RPMI7951 (cell line): ENCODE measurements at places on chromosomes 5 and 9.

DNA sequence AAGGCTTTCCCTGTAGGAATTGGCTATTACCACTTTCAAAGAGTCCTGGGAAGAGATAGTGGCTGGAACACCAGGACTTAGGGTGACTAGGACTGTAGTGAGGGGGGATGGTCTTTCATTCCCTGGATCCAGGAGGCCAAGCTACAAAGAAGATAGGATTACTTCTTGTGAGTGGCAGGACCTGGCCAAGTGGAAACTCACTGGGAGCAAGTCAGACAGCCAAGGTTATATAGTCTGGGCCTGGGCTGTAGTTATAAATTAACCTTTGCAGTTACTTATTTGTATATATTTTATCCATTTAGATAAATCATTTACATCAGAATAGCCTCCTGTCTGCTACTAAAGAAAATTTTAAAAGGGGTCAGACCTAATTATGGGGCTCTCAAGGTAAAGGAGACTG is 124.3 kb downstream of the TLR4 start:
- no peak for DNase-seq

- DNase-seq: peak; percentile 31
These were observed 22.7 kb downstream of the CHD1 start for GRCh38 chr5:98905857-98906688.

DNA sequence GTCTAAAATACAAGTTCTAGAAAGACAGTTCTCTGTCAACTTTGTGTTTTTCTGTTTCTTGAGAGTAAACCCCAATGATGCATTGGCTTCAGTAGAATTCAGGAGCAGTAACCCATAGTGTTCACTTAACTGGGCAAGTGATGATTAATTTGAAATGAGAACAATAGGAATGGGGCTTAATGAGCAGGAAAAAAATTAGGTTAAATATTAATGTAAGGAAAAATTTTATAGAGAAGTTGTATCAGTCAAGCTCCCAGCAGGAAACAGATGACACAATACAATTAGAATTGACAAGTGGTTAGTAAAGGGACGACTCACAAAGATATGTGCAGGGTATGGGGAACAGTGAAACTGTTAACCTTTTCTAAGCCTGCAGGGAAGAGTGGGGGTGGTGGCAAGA is 38.2 kb downstream of the ENTREP1 start:
- no peak for DNase-seq

GRCh38 chr5:132820162-132820754 is 7.2 kb downstream of the SOWAHA start:
- peak; percentile 80 for DNase-seq

DNA sequence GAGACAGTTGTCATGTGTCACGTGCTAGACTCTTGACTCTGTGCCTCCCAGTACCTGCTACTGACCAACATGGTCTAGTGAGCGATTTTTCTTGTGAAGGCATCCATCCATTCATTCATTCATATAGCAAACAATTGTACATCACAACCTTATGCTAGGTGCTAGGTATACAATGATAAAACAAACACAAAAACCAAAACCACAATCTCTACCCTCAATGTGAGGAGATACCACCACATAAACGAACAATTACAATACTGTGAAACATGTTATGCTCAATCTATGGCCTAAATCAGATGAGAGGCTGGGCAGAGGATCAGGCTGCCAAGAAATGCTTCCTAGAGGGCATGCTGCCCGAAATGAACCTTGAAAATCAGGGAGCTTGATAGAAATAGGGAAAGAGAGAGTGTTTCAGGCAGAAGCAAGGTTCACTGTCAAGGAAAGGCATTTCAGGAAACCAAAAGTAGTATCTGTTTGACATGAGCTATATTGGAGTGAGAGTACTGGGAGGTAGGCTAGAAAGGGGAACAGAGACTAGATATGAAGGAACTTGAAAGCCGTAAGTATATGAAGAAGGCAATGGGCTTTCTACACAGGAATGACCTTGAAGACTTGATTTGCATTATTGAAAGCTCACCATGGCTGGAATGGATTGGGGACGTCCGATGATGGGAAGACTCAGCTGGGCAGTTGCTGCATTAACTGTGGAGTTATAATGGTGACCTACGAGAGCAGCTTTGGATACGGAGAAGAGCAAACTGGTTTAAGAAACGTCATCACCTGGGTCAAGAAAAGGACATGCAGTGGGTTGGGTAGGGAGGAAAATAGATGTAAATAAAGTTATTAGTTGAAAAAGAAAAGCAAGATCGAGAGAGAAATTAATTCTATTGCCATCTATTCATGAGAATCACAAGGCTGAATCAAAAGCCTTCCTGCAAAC is 90.1 kb downstream of the THBS4 start:
- no peak for DNase-seq

DNA sequence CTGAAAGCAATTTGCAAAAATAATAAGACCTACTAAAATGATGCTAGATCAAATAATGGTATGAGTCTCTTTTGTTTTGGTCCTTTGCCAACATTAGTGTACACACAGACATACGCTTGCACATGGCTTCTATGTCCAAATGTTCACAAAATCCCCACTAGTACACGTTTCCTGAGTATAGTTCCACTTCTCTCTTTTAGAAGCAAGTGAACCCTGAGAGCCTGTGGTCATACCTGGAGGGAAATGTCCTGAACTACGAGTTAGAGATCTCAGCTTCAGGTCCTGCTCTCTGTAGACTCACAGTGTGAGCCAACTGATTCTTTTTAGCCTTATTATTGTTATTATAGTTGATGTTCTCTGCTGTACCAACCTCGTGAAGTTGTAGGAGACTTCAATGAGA is 47.3 kb upstream of the ACTBL2 start:
- DNase-seq: no peak

DNA sequence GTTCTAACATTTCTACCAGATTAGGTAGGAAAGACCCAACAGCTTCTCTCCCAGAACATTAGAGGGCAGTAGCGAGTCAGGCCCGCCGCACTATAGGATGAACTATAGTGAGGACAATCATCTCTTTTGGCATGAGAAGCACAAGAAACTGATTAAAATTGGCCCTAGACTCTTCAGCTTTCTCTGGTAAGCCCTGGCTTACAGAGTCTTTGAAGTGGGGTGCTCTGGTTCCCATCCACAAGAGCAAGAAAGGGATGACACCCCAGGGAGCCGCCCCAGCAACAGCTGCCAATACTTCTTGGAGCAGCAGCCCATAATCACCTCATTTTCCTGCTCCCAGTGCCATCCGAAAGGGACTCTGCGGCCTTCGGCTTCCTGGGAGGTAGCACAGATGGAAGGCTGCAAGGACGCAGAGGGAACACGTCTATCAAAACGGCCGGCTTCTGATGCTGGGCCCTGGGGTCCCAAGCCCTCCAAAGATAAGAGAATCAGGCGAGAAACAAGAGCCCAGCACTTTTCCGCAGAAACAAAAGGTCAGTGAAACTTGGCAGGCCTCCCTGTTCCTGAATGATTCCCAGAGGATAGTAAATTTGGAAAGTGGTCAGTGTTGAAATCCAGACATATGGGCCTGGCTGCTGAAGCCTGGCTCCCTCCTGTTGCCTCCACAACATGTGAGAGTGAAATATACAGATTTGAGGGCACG is 69.3 kb downstream of the HSD17B3 start:
- peak; percentile 57 for DNase-seq

DNA sequence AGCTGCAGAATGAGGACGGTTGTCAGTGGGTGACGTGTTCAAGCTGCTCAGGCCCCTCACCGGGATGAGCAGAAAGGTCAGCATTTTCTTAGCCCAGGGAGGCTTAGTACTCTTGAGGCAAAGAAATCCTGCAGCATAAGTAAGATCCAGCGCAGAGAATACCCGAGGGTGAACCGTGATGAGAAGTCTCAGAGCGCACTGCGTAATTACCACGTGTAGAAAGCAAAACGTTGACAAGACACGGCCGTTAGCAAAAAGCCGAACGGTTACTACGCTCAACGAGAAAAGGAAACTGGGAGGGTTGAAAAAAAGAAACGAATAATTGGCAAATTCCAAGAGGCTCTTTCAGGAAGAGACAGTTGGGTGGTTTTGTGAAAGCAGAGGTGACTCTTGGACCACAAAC is 104.0 kb downstream of the COL23A1 start:
- DNase-seq: no peak

DNA sequence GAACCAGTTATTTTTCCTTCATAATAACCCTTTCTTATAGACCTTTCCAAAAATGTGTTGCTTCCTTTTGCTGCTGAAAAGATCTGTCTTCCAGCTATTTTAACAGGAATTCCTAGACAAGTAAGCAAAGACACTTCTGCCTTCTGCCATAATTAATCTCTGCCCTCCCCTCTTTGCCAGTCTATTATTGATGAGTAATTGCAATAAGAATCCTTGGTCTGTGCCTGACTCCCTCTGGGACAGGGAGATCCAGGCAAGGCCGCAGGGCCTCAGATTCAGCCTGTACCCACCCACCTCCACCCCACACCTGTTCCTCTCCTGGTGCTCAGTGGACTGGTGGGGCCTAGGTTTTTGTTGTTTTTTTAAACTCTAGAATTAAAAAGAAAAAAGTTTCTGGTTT is 8.3 kb downstream of the FOXD1 start:
- no peak for DNase-seq

- no peak for DNase-seq
These were observed 132.8 kb upstream of the TAF11L2 start for GRCh38 chr5:17364987-17365810.

GRCh38 chr9:110812886-110813285 is 144.3 kb downstream of the MUSK start:
- no peak for DNase-seq

GRCh38 chr5:124000538-124000937 is 488.6 kb downstream of the CSNK1G3 start:
- no peak for DNase-seq

DNA sequence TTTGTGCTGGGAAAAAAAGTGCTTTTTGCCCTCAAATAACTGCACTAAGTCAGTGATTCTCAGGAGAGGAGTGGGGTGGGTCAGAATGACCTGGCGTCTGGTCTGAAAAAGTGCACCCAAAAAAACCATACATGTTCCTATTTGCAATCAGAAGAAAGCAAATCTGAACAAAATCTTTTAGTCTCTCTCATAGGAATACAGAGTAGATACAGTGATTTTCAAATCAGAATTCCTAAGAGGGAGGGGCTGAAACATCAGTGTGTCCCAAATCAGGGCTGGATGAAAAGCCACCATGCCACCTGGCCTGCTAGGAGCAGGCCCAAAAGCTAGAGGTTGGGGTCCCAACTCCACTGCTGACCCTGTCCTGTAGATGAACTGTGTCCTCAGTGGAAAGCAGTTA is 66.8 kb downstream of the RAPGEF1 start:
- no peak for DNase-seq

- no peak for DNase-seq
These were observed 102.2 kb upstream of the SPRY4 start for GRCh38 chr5:142427015-142427364.

DNA sequence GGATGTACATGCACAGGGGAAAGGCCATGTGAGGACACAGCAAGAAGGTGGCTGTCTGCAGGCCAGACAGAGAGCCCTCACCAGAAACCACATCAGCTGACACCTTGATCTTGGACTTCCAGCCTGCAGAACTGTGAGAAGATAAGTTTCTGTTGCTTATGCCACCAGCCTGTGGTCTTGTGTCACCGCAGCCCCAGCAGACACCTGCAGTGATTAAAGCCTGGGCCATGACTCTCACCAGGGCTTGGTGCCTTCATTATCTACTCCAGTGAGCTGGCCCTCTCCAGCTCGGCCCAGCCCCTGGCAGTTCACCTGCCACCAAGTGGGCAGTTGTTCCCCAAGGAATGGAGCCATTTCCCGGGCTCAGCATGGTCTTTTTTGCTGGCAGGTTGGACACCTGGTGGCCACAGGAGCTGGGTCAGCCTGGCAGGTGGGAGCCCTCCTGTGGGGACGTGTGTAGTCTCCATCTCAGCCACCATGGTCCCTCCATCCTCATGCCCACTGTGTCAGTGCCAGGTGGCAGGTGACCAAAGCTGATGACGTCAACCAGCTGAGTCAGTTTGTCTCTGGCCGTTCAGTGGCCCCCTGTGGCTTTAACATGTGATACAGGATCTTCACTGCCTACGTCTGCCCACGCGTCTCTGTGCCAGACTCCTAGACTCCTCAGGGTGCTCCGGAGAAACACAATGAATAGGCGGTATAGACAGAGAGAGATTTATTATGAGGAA is 99.9 kb upstream of the PPP1R26 start:
- DNase-seq: peak; percentile 10

- DNase-seq: peak; percentile 57
These were observed 10.5 kb upstream of the GALNT10 start for GRCh38 chr5:154179846-154180710.

DNA sequence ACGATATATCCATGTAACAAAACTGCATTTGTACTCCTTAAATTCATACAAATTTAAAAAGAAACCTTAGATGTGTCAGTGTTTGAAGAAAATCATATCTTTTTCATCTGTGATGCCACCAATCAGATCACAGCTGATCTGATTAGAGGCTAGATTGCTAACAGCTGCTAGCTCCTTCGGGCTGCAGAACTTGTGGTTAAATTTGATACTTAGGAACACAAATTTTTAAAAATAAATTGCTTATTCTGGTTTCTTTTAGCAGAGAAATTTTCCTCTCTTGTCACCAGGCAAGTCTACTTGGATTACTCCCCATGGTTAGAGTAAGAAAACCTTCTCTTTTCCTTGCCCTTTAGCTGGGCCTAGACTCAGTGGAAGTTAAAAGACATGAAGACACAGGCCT is 94.6 kb upstream of the RANBP6 start:
- peak; percentile 40 for DNase-seq

DNA sequence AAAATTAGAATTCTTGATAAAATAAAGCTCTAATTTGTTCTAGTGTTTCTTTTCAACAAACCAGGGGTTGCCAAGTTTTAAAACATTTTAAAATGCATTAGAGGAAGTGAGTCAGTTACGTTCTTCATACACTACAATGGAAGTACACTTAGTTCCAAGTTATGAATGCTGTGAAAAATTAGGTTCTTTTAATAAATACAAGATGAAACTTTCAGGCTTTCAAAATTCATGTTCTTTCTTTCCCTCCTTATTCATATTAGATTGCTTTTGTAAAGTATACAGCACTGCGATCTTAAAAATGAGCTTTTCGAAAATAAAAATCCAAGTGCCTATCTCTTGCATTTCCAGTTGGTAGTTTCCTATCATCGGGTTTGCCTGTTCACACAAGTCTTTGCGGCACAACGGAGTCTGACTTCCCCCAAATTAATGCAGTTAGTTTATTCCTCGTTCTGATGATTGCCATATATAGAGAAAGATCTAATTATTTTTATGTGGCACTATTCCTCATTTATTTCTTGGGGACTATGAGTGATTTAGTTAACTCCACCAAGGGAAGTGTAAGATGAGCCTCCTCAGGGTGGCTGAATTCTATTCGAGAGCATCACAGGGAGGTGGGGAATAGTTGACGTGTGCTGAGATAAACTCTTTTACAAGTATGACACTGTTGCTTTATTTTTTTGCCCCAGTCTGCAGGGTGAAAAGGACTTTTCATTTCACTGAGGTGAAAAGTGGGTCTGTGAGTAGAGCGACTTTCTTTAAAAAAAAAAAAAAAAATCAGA is 238.2 kb downstream of the CD180 start:
- peak; percentile 45 for DNase-seq

DNA sequence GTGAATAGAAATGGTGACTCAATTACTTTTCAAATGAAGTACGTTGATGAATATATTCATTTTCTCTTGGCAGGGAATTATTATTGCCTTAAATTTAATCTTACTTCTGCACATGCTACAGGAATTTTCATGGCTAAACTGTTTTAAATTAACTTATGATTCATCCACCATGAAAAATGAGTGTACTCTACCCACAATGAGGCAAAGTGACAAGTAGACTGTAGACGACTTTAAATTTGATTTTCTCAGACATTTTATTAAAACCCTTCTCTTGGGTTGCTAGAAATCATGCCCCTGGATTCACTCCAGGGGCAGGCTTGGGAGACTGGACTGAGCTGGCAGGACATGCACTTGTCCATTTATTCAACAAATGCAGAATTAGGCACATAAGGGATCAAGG is 23.5 kb upstream of the ERAP2 start:
- peak; percentile 62 for DNase-seq

GRCh38 chr5:31855134-31856040 is 216.5 kb downstream of the PDZD2 start:
- DNase-seq: no peak
